ENCODE measurements at places on chromosomes 3 and 15.

DNA sequence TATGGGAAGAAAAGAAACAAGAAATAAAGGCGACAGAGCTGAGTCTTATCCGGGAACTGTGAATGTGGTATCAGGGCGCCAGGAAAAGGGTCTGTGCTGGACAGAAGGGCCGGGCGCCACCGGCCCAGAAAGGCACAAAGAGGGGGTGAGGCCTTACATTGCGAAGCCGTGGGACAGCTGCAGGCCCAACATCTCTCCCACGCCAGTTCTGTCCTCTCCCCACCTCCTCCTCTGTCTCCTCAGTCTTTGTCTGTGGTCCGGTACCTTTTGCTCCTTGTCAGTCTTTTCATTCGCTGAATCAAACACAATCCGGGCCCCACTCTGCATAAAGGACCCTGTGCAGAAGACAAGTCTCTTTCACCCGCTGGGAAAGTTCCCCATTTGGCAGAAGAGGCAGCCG, 81.8 kb downstream of the LRIG1 start:
- DNase-seq, result no peak

DNA sequence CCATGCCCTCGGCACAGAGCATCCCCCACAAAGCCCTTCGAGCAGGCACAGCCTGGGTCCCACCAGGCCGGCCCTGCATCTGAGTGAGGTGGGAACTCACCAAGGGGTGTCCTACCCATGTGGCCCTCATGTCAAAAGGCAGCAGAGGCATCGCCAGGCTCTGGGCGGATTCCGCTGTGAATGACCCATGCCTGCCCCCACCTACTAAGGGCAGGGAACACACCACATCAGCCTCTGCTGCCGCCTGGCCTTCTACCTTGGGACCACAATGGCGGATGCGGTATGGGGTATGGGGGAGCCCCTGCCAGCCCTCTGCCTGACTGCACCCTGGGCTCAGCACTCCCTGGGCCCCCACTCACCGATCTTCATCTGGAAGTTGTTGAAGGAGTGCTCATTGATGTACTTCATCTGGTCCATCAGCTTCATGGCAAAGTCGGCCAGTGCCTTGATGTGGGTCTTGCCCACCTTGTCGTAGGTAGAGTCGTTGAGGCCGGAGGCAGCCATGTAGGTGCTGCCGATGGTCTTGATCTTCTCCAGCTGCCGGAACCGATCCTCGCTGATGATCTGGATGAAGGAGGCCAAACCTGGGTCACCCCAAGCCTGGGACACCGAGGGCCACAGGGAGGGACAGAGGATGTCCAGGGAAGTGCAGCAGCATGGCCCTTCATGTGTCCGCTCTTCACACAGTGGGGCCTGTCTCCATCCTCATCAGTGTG, 87.8 kb downstream of the SEC22A start:
- DNase-seq, result no peak

DNA sequence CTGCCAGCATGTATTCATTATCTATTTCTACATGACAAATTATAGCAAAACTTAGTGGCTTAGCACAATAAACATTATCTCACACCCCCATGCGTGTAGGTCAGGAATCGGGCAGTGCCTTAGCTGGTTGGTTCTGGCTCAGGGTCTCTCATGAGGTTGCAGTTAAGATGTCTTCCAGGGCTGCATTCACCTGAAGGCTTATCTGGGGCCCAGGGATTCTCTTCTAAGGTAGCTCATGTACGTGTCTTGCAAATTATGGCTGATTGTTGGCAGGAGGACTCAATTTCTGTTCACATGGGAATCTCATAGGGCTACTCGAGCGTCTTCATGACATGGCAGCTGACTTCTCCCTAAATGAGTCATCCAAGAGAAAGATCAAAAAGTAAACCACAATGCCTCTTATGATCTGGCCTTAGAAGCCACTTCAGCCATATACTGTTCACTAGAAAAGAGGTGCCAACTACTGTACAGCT, 42.9 kb upstream of the TSC22D2 start:
- DNase-seq, result no peak

GRCh38 chr15:82018201-82018600, 27.6 kb downstream of the MEX3B start:
- no peak for DNase-seq

- no peak for DNase-seq
Observed at GRCh38 chr3:153972862-153973261, 148.3 kb upstream of the ARHGEF26 start.

DNA sequence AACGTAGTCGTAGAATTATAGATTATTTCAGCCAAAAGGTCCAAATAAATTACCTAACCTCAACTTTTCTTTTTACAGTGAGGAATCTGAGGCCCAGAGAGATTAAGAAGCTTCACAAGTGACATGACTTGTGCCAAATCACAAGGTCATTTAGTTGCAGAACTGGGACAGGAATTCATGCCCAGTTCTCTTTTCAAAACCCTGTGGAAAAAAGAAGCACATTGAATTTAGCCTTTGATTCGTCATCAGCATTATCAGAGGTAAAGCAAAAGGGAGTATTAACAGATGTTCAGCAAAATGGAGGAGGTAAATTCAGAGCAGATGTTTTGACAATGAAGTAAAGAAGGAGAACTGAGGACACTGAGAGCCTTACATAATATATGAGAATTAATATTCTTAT, 4.5 kb downstream of the SERPINI2 start:
- DNase-seq, result no peak

Measured in cerebellar nuclear complex (tissue), 1 donor.